ENCODE measurements at places on chromosomes 5 and 9.

GRCh38 chr5:92309336-92309991, 926.3 kb upstream of the ARRDC3 start:
- no peak for DNase-seq

- DNase-seq: no peak
Observed at GRCh38 chr5:135654761-135655467, 76.1 kb upstream of the CXCL14 start.

- DNase-seq: no peak
Observed at GRCh38 chr9:108186642-108187395, 669.0 kb downstream of the ACTL7B start.

GRCh38 chr5:71483355-71483754, 27.9 kb downstream of the BDP1 start:
- peak; percentile 23 for DNase-seq

GRCh38 chr9:698276-698675, 143.2 kb upstream of the DMRT1 start:
- no peak for DNase-seq

DNA sequence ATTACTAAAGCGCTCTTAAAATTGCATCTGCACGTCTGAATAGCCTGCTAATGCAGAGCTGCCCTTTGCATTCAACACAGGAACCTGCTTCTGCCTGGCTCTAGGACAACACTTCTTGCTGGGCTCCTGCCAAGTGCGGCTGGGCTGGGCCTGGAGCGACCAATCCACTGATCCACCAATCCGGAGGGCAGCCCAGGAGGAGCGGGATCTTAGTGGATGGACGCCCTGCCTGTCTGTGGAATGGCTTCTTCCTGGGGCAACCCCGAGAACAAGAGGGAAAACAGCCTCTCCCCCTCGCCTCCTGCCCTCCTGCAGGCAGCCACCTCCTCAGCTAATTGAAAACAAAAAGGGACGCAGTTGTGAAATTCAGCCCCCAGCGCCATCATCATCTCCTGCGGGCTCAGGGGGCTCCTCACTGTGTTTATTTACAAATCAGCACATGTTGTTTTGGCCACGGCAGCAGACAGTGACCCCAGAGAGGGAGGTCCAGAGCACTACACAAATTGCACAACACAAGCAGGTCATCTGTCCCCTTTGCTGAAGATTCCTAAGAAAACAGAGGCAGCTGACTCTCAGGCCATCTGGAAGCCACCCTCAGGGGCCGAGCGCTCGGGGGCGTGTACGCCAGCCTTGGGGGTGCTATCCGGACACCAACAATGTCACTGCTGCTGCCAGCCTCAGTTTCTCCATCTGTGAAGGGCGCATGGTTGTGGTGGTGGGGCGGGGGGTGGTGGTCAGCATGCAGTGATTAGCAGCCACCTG, 57.3 kb downstream of the GADD45G start:
- DNase-seq: no peak

- no peak for DNase-seq
Observed at GRCh38 chr5:58490402-58491050, 709 bp upstream of the GAPT start.

GRCh38 chr5:127492854-127493738, 24.3 kb upstream of the PRRC1 start:
- DNase-seq: peak; percentile 20

DNA sequence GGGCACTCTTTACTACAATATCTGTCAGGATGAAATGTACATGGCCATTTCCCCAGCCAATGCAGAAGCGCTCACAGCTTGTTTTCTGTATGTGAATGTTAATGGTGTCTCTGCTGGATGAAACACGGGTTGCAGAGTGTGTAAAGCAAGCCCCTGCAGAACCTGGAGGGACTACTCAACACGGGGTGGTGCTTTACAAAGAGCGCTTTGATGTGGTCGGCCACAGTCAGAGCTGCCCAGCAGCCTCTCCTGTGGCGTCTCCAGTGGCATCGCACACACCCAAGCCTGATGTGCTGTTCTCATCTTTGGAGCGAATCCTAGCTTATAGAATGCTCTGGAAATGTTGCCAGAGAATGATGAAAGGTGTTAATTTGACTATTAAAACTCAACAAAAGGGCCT, 162.7 kb upstream of the NFIL3 start:
- DNase-seq: no peak

- no peak for DNase-seq
Observed at GRCh38 chr9:134175291-134175807, 11.0 kb upstream of the RNU6ATAC start.

DNA sequence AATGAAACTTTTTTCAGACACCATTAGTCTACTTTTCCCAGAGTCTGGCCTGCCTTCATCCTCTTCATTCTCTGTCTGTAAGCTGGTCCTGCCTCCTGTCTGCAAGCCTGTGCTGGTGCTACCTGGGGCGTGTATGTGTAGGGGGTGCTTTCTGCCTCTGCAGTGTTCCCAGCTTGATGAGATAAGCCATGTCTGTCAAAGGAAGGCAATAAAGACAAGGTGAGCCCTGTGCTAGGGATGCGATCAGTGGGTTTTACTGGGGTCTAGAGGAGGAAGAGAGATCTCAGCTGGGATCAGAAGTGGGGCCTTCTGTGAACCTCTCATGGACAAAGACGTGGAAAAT, 78.0 kb upstream of the TGFBR1 start:
- DNase-seq: no peak

- DNase-seq: no peak
Observed at GRCh38 chr5:69039829-69040228, 54.0 kb upstream of the SLC30A5 start.

- peak; percentile 31 for DNase-seq
Observed at GRCh38 chr5:36944607-36945225, 68.1 kb downstream of the NIPBL start.

DNA sequence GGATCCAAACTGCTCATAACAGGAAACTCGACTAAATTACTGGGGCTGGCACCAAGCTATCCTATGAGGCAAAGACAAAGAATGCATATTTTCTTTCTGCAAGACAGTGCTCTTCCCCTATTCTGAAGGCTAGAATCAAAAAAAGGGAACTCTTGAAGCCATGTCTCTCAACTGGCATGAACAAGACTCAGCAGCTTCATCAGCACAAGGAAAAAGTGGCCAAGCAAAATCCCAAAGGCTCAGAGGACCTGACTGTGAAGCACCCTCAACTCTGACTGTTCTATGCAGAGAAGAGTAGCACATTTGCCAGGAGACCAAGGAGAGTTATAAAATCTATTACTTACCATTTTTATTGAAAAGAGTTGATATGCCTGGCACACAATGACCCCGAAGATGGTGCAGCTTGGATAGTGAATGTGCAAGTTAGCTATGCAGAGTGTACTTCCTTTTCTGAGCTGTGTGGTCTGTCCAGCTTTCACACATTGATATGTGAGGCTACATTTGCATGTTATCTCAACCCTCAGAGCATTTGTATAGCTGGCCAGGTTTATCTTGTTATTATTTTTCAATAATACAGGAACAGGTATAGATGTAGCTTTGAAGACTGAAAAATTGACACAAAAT, 51.0 kb upstream of the FYB1 start:
- DNase-seq: no peak

- no peak for DNase-seq
Observed at GRCh38 chr5:118220556-118221195, 767.7 kb downstream of the DTWD2 start.

- no peak for DNase-seq
Observed at GRCh38 chr5:69001627-69002026, 92.2 kb upstream of the SLC30A5 start.

DNA sequence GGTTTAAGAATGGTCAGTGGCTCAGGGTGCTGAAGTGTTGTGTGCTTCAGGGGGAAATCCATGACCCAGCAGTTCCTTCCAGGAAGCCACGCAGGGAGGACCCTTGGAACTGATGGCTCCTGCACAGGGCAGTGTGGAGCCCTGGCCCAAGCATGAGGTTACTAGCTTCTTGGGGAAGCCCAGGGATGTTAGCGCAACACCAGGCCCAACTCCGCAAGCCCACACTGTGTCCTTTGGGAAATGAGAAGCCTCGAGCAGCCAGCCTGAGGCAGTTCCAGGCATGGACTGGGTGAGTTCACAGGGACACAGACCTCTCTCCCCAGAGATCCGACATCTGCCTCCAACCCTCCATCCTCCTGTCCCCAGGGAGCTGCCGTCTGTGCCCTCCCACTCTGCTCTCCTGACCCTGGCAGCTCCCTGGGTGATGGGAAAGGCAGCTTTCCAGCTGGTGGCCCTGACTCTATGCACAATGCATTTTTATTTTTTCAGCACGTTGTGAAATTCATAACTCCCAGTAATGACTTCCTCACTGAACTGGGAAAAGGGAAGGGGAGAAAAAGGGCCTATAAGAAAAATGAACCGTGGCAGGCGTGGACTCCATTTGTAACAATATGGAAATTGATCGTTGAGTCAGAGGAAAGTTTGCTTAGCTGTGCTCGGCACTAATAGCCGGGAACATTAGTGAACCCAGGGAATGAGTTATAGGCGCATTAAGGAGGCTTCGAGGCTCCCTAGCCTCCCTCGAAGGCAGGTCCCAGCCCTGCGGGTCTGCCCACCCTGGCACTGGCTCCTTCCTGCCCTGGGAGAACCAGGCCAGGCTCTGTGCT, 34.1 kb downstream of the LMX1B start:
- no peak for DNase-seq

DNA sequence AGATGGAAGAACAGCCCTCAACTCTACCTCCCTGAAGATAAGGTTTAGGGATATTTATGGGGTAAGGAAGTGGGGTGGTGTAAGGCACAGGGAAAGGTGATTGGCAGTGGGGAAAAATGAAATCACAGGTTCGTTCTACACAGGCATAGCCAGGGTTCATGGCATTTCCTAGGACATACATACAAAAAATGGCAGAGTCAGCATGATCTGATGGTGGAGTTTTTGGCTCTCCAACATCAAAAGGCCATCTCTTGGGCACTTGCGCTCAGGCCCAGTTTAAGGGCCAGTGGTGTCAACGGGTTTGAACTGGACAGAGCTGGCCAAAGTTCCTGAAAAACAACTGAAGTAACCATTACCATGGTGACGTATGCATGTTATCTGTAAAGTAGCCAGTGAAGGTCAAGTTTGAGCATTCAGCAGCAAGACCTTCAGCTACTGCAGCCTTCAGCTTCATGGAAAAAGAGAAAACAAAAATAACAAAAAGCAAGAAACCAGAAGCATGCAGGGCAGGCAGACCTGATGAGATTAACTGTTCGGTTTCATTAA, 92.8 kb downstream of the SMARCA2 start:
- no peak for DNase-seq

DNA sequence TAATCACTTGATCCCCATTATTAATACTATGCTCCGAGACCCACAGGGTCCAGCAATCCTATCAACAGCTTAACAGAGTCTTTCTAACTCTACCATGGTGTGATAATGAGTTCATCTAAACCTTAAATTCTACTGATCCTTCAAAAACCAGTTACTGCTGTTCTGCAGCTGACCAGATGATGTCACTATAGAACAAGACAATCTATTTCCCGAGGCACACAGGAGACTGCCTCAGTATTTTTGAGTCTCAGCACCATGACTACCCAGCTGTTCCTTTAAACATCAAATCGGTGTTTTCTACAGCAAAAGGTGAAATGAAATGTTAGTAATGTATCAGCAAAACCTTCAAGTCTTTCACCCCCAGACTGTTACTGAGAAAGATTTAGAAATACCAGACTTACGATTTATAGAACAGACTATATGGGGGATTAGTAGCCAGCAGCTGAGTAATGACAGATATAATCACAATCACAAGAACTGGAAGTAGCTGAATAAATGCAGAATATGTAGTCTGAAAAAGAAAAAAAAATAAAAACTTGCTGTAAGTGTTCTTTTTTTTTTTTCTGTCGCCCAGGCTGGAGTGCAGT, 16.9 kb downstream of the DNAJC18 start:
- no peak for DNase-seq
